ENCODE measurements at places on chromosomes 2 and 18. TPM values are rescaled to one million over a fixed set of nuclear protein-coding genes. Genes with fewer than 3 reads are reported as not detected.

Gene ADD2
- 7.3 TPM for total RNA-seq

Gene NEB
- total RNA-seq = 1.3 TPM

Gene CSRNP3
- not detected for total RNA-seq

Gene TBR1
- under 0.01 TPM for total RNA-seq

Gene KLHL29
- 7.7 TPM for total RNA-seq

Gene BCL11A
- total RNA-seq = 0.27 TPM
